ENCODE measurements at places on chromosomes 1 and 21.
A peak's percentile ranks its signal among the peaks of the same experiment; 100 is the strongest.

- DNase-seq, result no peak
Measured at GRCh38 chr21:44854664-44855446, 18.6 kb downstream of the PTTG1IP start.

DNA sequence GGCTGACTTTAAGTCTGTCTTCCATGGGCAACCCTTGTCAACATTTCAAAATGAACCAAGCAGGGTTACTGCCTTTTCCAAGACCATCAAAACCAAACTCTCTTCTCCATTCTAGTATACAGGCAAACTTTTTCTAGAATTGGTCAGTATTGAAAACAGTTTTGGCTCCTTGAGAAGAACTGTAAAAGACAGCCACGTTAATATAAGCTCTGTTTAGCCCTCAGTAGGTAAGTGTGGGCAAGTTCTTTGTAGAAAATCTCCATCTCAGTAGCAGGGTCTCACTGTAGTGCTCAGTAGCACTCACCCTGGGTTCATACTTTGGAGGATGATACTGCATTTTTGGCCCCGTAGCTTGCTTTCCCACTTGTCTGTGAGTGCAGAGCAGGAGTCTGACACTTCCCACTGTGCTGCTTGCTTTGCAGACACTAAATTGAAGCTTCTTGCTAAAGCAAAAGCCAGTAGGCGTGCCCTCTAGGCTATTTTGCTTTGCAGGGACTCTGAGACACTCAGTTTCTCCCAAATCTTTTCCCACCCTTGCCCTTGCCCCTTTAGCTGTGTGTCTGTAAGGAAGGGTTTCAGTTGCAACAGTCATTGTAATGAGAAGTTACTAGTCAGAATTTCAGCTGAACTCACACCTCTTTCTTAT, 34.3 kb upstream of the CACYBP start:
- DNase-seq, result peak; percentile 25

DNA sequence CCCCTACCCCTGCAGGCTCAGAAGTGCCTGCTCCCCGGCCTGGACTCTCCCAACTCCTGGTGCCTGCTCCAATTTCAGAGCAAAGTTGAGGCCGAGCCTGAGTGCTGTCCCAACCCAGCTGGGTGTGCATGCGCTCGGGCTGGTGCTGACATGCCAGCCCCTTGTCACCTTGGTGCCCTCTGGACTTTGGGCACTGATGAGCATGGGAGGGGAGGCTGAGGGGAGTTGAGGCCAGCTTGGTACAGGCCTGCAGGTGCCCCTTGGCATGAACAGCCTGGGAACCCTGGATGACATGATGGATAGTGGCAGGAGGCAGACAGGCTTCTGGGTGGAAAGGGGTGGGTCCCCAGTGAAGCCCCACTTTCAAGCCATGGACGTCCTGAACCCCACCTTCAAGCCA, 366.1 kb upstream of the NEGR1 start:
- DNase-seq, result no peak

DNA sequence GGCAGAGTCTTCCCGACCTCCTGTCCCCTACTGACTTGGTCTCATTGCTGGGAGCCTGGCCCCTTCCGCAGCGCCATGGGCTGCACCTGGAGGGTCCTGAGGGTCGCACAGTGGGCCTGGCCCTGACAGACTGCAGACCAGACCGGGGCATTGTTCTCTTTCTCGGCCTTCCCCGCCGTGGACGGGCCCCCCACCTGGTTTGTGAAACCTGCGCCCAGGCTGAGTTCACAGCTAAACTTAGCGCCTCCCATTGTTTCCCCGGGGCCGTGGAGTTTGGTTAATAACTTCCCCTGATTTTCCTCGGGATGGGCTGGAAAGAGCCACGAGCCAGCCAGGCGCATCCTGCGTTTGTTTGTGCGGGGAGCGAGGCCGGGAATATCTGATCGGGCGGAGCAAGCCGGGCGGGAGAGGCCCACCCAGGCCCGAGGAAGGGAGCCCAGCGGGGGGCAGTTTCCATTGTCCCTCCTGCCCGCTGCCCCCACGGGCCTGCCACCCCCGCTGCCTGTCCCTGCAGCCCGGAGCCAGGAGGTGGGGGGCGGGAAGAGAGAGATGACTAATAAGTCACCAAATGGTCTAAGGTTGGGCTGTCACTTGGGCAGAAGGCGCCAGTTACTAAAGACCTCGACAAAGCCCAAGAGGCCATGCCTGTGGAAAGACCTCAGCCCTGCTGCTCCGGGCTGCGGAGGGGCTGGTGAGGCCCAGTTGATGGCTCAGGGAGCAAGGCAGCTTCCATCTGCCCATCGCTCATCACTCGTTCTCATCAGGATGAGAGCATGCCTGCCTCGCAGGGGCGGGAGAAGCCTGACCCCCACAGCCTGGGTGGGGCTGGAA, 39.0 kb upstream of the ARHGEF16 start:
- no peak for DNase-seq

DNA sequence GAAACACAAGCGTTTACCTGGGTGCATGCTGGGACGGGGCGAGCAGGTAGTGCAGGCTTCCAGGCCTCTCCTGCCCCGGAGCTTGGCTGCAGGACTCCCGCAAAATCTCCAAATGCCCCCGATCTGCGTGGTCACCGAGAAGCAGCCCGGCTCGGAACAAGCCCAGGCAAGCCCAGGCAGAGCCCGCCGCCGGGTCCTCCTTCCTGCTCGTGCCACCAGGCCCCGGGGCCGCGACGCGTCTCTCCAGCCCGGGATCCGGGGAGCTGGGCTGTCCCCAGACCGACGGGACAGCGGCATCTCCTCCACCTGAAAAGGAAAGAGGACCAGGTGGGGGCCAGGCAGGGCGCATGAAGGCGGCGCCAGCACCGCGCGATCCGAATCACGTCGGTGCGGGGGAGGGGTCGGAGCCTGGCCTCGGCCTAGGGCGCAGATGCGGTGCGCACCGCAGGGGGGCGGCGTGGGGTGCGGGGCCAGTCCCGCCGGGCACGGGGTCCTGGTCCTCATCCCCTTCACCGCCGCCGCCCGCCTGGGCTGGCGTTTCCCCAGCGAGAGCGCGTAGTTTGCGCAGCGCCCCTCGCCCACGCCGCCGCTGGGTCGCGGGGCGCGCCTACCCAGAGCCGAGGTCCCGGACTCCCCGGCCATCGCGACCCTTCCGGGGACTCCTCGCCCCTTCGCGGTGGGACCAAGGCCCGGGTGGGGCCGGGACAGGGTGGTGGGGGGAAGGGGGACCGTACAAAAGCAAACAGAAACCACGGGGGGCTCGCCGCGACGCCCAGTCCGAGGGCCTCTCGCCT, 52.4 kb upstream of the H6PD start:
- DNase-seq, result peak; percentile 67

GRCh38 chr1:206145771-206146290, 28.6 kb upstream of the AVPR1B start:
- no peak for DNase-seq

DNA sequence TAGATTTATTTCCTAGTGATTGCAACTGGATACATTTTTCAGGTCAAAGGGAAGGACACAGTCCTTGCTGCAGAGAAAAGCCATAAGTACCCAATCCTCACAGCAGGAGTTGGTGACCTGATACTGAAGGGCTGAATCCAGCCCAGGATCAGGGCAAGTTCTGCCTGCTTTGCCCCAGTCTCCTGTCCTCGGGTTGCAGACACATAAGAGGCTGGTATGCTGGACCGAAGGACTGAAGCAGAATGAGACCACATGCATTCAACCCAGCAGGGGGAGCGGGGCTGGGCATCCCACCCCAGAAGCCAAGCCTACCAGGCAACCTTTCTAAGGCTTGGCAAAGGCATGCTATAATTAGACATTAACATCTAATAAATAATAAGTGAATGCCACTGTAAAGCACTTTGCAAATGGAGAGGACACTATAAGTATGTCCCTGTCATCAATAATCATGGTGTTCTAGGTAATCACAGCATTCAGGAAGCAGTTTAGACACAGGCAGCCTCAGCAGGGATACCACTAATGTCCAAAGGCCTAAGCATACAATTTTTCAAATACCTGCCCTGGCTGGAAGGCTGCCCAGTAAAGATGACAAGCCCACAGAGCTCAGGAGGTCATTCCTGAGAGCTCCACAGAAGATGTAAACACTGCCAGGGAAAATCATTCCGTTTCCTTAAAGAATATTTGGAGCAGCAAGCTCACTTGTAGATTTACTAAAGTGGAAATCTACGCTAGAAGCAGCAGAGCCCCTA, 47.6 kb downstream of the KRTAP19-8 start:
- no peak for DNase-seq
